ENCODE measurements at places on chromosomes 12 and 14.

- DNase-seq = no peak
These were observed 82.4 kb downstream of the IPO8 start for GRCh38 chr12:30613119-30613830.

DNA sequence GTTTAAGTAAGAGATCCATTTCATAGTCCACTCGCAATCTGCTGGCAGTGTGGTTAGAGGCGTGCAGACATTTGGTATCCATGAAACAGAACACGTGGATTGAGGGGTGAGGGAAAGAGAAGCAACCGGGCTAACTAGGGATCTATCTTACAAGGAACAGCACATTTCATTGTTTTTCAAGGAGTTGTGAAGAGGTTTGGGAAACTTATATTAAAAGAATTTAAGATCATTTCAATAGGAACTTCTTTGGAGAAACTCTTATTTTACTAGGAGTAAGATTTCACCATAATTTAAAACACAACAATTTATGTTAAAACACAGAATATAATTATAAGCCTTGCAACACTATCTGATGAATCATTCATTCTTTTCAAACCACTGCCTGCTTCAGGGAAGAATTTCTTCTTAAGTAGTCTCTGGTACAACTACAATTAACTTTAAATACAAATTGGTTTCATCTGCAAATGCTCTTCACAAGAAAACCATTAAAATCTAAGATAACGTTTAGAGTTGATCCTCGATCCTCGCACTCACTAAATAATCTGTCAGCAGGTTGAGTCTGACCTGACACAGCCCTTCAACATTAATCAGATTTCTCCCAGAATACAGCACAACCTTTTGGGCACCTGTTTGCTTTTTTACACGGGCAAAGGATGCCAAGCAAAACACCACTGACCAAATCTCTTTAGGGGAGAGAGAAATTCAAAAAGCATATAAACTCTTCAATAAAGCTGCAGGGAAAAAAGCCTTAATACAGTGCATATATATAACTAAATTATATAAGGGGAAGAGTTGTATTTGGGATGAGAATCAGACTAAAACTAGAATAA, 27.3 kb downstream of the PPTC7 start:
- DNase-seq = no peak

- no peak for DNase-seq
These were observed 863.7 kb downstream of the LRFN5 start for GRCh38 chr14:42470427-42470719.

GRCh38 chr12:119693511-119693910, 25.6 kb downstream of the PRKAB1 start:
- DNase-seq = no peak

GRCh38 chr12:67459173-67459572, 189.4 kb upstream of the DYRK2 start:
- no peak for DNase-seq

DNA sequence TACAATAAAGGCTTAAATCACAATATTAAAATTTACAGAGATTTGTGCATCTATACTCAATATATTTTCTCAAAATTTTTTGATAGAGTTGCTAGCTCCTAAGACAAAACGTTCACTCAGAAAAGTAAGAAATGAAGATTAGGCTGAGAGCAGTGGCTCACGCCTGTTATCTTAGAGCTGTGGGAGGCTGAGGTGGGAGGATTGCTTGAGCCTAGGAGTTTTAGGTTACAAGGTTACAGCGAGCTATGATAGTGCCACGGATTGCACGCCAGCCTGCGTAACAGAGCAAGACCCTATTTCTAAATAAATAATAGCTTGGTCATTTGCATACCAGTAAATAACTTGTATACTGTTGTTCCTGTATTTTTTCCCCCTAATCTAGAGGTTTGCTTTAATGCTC, 35.0 kb upstream of the CFL2 start:
- DNase-seq = no peak

GRCh38 chr14:54686219-54686870, 119.4 kb downstream of the SAMD4A start:
- DNase-seq = no peak

DNA sequence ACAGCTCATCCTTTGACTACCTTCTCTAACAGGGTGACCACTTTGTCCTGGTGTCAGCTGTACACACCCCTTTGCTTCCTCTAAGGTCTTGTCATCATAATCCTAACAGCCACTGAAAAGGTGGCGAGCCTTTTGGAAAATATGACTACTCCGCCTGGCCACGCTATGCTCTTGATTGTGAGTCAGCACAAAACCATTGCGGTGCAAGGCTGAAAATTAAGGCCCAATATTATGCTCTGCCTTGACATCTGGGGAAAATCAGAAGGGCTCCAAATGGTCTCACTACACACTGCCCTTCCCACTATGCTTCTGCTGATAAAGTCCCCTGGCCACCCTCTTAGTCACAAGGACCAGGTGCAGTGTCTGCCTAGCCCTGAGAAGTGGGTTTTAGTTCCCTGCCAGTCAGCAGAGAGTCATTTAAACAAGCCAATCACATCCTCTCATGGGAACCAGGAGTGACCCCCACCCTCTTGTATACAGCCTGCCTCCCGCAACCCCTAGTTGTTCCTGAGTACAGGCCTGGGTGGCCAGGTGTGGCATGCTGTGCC, 34.3 kb downstream of the FGD6 start:
- DNase-seq = no peak

- DNase-seq = no peak
These were observed 147.4 kb downstream of the RASSF9 start for GRCh38 chr12:85688837-85689236.

DNA sequence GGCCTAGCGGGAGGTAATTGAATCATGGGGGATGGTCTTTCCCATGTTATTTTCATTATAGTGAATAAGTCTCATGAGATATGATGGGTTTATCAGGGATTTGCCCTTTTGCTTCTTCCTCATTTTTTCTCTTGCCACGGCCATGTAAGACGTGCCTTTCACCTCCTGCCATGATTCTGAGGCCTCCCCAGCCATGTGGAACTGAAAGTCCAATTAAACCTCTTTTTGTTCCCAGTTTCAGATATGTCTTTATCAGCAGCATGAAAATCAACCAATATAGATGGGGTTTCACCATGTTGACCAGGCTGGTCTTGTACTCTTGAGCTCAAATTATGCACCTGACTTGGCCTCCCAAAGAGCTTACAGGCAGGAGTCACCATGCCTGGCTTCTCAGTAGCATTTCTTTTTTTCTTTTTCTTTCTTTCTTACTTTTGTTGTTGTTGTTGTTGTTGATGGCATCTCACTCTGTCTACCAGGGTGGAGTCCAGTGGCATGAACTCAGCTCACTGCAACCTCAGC, 33.2 kb downstream of the TSPAN19 start:
- no peak for DNase-seq

DNA sequence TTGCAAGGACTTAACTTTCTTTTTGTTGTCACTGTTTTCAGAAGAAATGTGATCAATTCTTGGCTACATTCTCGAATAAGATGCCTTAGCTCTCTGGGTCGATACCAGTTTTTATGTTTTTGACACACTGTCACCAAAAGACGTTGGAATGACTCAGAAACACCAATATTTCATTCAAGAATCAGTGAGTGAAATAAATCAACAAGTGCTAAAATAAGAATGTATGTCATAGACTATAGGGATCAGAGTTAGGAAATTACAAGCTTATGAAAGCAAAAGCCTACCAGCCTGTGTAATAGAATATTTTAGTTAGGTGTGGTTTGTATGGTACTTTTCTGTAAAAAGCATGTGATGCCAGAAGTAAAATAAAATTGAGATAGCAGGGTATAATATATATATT, 17.8 kb downstream of the PPHLN1 start:
- no peak for DNase-seq

DNA sequence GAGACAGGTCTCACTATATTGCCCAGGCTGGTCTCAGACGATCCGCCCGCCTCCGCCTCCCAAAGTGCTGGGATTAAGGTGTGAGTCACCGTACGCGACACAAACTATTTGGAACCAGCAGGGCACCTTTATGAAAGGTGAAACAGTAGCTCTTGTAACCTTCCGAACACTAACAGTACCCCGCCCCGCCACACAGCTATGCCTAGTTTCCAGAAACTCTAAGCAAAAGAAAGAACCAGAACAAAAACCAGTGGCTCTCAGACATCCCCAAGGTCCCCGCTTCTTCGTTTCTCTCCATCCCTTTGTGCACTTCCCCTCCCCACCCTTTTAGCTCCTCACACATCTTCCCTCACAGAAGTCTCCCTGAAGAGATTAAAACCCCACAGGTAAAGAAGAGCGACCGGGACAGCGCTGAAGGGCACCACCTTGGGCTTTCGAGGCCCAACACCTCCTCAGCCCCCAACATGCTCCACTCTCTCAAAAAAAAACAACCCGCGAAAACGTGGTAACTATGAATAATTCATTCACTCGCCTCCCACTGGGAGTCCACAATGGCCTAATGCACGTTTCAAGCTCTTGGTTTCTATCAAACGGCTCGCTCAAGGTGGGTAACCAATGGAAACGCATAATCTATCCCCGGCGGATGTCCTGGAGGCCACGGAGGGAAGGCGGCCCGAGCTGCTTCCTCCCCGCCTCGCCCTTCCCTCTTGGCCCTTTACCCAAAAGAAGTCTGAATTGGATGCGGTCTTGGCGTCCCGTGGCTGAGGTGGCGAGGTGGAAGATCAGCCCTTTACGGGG, 877 bp downstream of the BAG5 start:
- no peak for DNase-seq

DNA sequence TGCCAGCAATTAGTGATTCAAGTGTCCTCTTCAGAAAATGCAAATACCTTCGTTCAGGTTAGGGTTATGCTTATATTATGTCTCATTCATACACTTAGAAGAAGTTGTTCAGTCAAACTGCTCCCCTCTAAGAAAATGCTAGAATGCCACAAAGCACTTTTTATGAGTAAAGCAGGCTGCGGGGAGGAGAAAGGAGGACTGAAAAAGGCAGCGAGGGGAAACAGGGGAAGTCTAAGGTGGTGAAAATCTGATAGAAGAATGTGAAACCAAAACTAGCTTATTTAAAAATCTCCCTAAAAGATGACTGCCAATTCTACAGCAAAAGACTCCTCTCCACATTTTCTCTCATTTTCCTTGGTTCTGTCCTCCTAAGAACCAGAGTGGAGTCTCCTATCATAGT, 70.1 kb downstream of the PRKD1 start:
- no peak for DNase-seq

GRCh38 chr14:78710963-78711362, 540.8 kb downstream of the NRXN3 start:
- no peak for DNase-seq

GRCh38 chr14:49755378-49755777, 12.6 kb upstream of the KLHDC2 start:
- no peak for DNase-seq

DNA sequence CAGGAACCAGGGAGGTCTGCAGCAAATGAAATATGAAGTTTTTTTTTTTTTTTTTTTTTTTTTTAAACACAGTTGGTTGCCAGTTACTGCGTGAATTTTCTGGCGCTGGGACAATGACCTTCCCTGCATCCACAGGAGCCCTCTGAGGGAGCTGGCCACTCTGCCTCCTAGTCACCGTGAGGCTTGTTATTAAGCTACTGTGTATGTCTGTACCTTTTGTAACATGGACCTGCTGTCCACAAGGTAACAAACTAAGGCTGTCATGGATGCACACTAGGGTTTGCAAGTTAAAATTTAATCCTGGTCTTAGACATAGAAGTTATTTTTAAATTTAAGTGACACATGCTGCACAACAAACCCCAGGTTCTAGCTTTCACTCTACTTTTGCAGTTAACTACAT, 211.0 kb downstream of the SSPN start:
- DNase-seq = no peak

GRCh38 chr12:131147894-131148293, 194.2 kb downstream of the ADGRD1 start:
- DNase-seq = no peak

DNA sequence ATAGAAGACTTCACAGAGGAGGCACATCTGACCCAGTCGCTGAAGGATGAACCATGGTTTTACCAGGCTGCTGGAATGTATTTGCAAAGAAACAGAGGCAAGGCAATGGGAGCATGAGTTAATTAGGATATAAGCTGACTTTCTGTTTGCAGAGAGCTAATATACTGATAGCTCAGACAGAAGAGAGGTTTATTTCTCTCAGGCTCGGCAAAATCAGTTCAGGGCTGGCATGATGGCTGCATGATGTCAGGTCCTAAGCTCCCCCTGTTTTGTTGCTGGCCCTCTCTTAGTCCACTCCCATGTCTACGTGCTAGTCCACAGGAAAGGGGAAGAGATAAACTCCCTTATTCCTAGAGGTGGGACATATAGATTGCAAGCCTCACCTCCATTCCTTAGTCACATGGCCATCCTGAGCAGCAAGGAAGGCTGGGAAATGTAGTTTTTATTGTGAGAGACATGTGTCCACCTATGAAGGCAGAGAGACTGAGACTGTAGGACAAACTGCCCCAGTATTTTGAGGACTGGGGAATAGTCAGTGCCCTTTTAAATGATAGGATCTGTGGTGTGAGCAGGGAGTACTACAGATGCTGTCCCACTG, 224.5 kb downstream of the VRK1 start:
- no peak for DNase-seq

GRCh38 chr12:34394211-34395055, 372.1 kb downstream of the ALG10 start:
- DNase-seq = no peak

GRCh38 chr12:88553941-88554658, 26.2 kb downstream of the KITLG start:
- no peak for DNase-seq

DNA sequence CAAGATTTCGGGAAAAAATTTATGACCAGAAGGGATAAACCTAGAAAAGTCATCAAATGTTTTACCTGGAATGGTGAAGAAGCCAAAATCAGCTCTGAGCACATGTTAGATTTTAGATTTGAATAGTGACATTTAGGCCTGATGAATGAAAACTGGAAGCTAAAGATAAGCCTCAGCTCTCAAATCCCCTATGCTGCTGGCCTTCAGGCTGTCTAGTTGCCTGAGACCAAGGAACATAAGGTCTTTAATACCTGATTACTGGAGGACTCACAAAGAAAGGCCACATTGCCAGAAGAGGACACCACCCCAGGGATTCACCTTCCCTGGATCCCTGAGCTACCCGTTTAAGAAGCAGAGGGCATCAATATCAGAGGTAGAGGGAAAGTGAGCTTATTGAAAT, 56.6 kb downstream of the BCL2L14 start:
- no peak for DNase-seq

DNA sequence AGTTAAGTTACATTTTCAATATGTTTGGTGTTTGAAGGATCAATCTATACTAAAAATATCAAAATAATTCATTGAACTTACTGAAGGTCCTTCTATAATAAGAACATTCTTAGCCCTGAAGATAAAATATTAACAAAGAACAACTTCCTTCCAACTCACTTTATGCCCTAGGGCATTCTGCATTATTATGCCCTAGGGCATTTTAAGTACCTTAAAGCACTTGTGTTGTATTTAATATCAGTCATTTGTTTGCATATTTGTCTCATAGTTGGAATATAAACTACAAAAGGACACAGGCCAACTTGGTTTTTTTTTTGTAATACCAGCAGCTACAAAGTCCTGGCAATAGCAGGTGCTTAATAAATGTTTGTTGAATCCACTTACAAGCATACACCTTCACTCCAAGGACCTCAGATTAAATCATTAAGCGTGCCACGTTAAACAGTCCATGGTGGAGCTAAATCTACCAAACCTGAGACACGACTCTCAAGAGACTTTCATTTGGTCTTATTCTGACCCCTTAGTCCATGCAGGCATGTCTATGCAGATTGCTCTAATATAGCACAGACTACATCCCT, 50.7 kb downstream of the EPS8 start:
- no peak for DNase-seq

GRCh38 chr12:19484738-19485137, 45.4 kb downstream of the AEBP2 start:
- DNase-seq = no peak

GRCh38 chr12:106049105-106049504, 89.6 kb downstream of the NUAK1 start:
- no peak for DNase-seq

All from right renal pelvis (tissue), 4 donors.